GM12864 (cell line): ENCODE measurements at places on chromosomes 4 and X.

DNA sequence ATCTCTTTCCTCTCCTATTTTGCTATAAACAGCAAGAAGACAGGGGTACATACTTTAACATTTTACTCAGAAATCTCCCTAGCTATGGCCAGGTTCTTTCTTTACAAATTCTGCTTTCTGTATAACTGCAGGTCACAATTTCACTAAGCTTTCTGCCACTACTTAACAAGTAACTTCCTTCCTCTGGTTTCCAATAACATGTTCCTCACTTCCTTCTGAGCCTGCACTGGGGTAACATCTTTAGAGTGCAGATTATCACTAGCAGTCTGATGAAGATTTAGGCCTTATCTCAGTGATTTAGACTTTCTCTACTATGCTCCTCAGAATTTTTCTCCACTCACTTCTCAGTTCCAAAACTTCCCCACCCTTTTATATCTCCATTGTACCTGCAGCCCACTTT, 1930.5 kb upstream of the AGA start:
- no peak for DNase-seq

GRCh38 chr4:87007528-87008446, 73.0 kb downstream of the AFF1 start:
- DNase-seq: no peak

GRCh38 chr4:24475756-24476155, 108.6 kb downstream of the DHX15 start:
- DNase-seq: no peak

- DNase-seq: no peak
Measured at GRCh38 chrX:28022371-28022770, 41.1 kb upstream of the DCAF8L1 start.

- DNase-seq: no peak
Measured at GRCh38 chr4:72564184-72564583, 4.8 kb downstream of the ADAMTS3 start.

GRCh38 chr4:11704186-11704830, 275.6 kb upstream of the HS3ST1 start:
- no peak for DNase-seq

DNA sequence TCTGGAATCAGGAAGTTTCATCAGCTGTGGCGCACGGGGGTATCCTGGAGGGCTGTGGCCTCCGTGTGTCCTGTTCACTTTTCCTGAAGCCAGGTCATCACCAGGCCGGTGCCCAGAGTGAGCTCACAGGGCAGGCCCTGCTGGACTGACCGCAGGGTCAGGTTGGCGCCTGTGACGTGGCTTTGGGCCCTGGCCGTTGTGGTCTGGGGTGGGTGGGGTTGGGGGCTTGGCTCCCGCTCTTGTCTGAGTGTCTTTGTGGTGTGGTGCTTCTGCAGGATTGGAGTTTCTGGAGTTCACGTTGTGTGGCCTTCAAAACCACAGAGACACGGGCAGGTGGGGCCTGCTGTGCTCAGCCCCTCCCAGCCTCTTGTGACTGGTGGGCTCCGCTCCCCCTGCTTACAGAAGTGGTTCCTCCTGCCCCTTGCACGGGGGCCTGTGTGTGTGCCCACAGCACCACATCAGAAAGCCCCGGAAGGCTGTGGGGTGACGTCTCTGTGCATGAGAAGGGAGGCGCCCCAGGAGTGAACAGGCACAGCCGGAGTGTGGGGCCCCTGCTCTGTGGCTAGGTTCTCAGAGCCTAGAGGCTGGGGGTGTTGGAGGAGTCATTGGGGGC, 9.5 kb downstream of the RGS12 start:
- DNase-seq: no peak

GRCh38 chrX:47216393-47216925, 2.0 kb upstream of the CDK16 start:
- DNase-seq: no peak

- no peak for DNase-seq
Measured at GRCh38 chr4:88672987-88673386, 24.6 kb downstream of the NAP1L5 start.

- no peak for DNase-seq
Measured at GRCh38 chr4:74096265-74096980, 2.6 kb downstream of the CXCL2 start.

DNA sequence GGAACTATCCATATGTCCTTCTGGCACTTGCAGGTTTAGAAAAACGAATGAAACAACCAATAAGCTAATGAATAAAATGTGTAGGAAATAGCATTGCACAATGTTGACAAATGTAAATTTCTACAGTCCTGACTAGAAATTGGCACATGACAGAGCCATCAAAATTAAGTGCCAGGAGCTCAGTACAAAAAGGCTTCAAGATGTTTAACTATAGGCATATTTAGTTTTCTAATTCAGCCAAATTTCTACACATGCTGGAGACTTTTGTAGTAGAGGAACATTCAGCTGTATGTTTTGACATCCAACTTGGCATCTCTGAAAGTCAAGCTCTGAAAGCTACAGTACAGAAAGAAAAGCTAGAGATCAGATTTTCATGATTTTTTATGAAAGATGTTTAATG, 1999.4 kb upstream of the AGA start:
- DNase-seq: no peak

- no peak for DNase-seq
Measured at GRCh38 chr4:106287353-106287969, 28.5 kb downstream of the TBCK start.

DNA sequence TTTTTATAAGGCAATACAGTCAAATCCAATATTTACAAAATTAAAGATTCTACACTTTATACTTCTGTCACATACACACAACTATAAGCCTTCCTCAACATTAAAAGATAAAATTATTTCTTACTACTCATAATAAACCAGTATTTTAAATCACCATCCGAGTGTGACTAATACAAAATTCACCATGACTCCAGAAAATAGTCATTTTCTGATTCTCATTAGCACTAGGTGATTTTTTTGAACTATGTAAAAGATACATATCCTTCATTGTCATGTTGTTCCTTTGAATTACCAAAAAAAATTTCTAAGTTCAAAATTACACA, 646 bp upstream of the SLC7A11 start:
- DNase-seq: no peak

DNA sequence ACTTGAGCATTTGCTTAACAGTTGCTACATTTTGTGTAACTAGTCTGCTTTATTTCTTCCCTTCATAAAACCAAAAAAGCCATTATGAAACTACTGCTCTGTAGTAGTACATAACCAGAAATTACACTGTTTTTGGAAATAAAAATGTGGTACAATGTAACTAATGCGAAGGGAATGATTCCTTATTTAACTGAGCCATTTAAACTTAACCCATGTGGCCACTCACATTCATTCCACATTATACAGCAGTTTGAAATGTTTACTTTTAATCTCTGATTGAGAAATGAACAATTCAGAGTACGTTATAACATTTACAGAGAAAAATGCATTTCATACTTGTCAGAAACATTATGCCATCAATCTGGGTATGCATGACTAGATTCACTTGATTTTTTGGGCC, 94.2 kb downstream of the NYX start:
- DNase-seq: no peak

DNA sequence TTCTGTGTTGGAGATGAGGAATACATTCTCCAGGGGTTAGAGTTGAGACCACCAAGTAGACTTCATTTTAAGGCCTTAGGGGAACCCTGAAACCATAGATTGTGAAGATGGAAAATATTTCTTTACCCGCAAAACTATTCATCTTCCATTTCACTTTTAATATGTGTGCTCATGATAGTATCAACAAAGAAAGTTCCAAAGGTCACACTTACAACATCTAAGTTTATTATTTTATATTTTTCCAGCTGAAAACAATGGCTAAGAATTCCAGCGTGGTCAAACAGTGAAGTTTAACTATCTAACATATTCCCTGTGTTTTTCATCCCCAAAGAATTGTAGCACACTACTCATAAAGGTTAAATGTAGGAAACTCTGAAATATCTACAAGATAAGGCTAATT, 214.5 kb upstream of the GIMD1 start:
- no peak for DNase-seq

GRCh38 chr4:78424461-78424860, 127.1 kb upstream of the ANXA3 start:
- DNase-seq: no peak

GRCh38 chrX:20639115-20639514, 372.4 kb upstream of the RPS6KA3 start:
- DNase-seq: no peak

DNA sequence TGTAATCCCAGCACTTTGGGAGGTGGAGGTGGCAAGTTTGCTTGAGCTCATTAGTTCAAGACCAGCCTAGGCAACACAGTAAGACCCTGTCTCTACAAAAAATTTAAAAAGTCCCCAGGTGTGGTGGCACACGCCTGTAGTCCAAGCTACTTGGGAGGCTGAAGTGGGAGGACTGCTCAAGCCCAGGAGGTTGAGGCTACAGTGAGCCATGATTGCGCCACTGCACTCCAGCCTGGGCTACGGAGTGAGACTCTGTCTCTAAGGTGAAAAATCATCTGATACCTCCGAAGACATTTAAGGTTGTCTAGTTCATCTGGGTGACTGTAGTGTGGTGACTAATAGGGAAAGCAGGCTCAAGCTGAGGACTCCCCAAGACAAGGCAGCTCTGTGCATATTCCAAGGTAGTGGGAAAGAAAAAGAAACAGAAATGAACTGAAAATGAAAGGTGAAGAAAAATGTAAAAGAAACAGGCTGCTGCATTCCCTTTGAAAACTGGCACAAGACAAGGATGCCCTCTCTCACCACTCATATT, 23.3 kb downstream of the FRYL start:
- DNase-seq: no peak
